CD4-positive, alpha-beta T cell treated with Interleukin-1 beta for 1 hour (primary cell): ENCODE measurements at places on chromosomes 4 and X.

DNA sequence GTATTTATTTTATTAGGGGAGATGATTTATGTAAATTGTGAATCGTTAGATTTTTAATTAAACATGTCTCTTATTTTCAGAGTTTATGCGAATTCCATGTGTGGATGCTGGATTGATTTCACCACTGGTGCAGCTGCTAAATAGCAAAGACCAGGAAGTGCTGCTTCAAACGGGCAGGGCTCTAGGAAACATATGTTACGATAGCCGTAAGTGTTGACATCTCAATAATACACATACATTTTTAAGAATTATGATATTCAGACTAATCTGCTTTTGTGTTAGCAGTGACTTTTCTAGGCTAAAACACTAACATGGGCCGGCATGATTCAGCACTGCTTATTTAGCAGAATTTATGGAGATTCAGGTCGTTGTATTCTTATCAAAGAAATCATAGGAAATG is 91.2 kb downstream of the RAP1GDS1 start:
- no peak for DNase-seq

- DNase-seq, result no peak
These were observed 98.8 kb upstream of the CLNK start for GRCh38 chr4:10783351-10783750.

GRCh38 chr4:113759696-113760093 is 1.8 kb downstream of the CAMK2D start:
- no peak for DNase-seq

DNA sequence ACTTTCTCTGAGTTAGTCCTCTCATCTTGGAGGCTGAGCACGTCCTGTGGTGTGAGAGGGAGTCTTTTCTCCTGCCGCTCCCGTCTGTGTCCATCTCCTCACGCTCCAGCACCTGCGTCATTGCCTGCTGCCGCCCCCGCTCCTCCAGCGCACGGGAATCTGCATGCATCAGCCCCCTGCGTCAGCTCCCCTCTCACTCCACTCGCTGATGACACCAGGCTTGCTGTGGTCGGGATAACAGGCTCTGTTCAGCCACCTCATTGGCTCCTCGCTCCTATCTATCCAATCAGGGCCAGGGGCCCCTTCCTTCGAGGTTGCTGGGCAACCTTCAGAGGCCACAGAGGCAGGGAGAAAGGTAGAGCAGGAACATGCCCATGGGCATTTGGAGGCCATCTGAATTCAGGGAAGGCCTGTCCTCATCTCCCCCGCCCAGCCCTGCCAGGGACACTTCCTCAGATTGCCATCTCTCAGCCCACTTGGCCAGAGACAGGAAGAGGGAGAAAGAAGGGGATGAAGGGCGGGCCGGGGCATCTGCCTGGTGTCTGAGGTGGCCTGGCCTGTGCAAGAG is 9.3 kb downstream of the ZNF185 start:
- DNase-seq, result no peak

- DNase-seq, result no peak
These were observed 47.8 kb downstream of the SLC9A7 start for GRCh38 chrX:46710927-46711623.

GRCh38 chr4:134740290-134740689 is 538.7 kb upstream of the PABPC4L start:
- DNase-seq, result no peak

DNA sequence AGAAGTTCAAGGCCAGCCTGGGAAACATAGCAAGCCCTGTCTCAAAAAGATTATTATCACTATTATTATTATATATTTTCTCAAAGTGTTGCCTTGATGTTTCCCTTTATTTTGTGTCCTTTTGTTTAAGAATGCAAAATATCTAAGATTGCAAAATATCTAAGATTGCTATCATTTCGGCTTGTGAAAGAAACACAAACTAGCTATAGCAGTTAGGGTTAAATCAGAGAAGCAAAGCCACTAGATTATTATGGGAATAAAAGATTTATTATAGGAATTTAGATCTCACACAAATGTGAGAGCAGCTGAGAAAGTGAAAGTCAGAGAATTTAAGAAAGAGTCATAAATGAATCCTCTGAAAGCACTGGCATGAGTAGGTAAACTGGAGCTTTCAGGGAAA is 18.0 kb upstream of the TMEM184C start:
- no peak for DNase-seq

DNA sequence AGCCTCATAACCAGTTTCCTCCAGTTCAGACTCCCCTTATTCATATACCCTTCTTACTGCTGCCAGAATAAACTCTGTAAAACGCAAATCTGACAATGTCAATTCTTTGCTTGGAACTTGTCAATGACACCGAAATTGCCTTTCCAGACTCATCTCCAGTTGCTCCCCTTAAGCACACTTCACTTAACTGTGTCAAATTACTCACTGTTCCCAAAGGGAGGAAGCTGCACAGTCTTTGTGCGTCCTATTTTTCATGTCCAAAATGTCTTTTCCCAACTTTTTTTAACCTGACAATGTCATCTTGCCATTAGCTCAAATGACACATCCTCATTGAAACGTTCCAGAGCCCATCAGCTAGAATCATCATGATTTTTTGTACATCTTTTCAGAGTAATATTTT is 867.3 kb downstream of the RPA4 start:
- DNase-seq, result no peak
